ENCODE measurements at places on chromosomes 6 and 20.

GRCh38 chr6:158836625-158837311 lies 17.6 kb upstream of the EZR start:
- DNase-seq = no peak

DNA sequence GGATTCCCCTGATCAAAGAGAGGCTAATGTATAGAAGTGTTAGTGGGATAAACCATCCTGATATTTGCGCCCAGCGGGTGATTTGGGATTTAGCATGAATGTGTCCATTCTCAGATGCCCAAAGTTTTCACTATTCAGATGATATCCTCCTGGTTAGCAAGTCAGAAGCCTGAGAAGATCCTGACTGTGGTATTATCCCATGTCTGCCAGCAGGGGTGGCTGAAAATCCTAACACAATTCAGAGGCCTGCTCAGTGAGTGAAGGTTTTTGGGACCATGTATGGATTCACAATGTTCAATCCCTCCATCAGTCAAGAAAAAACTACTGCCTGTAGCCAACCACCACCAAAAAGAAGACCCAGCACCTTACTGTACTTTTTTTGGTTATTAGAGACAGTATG lies 34.1 kb upstream of the SPACA1 start:
- no peak for DNase-seq

DNA sequence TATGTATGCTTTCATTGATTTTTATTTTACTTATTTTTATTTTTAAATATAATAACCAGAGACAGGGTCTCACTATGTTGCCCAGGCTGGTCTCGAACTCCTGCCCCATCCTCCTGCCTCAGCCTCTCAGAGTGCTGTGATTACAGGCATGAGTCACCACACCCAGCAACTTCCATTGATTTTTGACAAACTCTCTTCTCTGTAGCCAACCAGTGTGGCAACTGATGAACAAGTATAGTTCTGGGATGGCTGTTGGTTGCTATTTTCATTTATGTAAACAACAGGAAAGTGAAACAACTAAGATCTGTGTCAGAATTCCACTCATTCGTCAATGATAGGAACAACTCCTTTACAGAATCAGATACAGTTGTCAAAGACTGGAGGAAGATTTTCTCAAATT lies 356.7 kb upstream of the JARID2 start:
- no peak for DNase-seq

DNA sequence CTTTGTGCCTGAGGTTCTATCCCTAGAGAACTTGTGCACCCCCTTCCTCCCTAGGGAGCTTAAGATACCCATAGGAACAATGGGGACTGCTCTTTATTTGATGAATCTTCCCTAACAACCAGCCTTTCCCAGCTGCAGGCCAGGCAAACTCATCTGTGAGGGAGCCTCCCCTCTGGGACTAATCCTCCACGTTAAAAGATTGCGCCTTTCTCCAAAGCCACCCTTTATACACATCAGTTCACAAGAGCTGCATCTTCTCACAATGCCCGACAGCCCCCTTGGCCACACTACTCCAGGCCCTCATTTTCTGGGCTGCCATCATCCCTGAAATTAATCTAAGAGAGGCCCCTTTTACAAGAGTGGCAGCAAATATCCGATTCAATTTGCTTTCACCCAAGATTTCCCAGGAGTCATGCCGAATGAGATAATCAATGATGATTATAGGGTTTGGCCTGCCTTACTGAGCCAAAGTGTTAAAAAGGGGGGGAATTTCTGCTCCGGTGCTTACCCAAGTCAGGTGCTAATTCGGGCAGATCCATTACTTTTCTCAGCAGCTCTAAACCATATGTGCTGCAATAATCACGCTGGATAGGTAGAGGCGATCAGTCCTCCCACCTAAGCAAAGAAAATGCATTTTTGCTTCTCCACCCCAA lies 336.5 kb downstream of the KIF16B start:
- DNase-seq = no peak

- DNase-seq = peak; percentile 94
These were observed at the start of gene GFOD1 for GRCh38 chr6:13487122-13488014. TSS of gene GFOD1 (minus strand) at chr6:13487600. CDS start at chr6:13486890, 710 bp downstream.

DNA sequence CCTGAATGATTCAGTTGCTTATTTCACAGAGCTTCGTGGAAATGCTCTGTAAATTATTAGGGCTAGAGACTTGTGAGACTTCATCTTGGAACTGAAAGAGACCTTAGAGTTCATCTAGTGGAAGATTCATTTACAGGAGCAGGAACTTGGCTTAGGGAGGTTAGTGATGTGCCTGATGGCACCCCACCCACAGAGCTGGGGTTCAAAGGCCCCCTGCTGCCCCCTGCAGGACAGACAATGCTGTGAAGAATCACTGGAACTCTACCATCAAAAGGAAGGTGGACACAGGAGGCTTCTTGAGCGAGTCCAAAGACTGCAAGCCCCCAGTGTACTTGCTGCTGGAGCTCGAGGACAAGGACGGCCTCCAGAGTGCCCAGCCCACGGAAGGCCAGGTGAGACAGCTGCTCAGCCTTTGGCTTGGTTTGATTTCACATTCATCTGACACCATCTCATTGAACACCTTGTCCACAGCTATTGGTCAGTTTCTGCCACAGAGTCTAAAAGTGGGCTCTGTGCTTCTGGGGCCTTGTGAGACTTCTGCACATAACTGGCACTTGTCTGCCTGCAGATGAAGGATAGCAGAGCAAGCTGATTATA lies 25.1 kb downstream of the MYBL2 start:
- DNase-seq = peak; percentile 80

DNA sequence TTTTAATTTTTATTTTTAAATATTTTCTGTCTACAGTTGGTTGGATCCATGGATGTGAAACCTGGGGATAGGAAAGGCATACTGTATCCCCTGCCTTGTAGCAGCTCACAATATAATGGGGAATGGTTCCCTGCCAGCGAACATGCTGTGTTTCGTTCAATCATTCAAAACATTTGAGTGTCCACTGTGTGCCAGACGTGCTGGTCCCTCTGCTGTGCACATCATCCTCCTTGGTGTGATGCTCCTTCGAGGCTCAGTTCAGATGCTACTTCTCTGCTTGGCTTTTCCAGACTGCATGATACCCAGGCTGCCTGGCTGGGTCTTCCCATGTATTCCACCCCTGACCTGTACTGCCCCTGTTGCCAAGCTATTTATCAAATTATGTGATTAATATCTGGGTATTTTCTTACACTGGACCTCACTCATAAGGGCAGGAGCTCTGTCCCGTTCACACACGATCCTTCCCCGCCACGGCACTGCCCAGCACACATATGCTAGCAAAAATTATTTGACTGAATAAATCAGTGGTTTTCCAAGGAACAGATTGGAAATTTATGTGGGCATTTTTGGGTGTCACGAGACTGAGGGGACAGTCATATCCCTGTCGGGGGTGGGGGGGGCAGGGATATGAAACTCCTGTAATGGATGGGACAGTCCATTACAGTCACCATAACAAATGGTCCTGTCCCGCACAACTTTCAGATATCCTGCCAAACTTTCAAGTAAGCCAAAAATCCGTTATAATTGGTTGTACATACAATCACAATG lies 4.9 kb downstream of the SDCBP2 start:
- no peak for DNase-seq

DNA sequence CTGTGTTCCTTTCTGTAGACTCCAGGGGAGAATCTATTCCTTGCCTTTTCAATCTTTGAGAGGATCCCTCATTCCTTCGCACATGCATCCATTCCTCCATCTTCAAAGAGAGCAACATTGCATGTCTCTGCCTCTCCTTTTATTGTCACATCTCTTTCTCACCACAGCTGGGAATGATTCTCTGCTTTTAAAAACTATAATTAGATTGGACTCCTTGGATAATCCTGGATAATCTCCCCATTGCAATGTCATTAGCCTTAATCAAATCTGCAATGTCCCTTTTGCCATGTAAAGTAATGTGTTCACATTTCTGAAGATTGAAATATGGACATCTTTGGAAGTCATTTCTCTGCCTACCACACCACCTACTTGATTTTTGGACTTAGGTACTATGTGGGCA lies 750.1 kb downstream of the COL12A1 start:
- no peak for DNase-seq

- DNase-seq = no peak
These were observed 14.1 kb upstream of the CHMP4B start for GRCh38 chr20:33796907-33797544.

GRCh38 chr6:135633573-135633972 lies 136.0 kb upstream of the AHI1 start:
- DNase-seq = no peak

DNA sequence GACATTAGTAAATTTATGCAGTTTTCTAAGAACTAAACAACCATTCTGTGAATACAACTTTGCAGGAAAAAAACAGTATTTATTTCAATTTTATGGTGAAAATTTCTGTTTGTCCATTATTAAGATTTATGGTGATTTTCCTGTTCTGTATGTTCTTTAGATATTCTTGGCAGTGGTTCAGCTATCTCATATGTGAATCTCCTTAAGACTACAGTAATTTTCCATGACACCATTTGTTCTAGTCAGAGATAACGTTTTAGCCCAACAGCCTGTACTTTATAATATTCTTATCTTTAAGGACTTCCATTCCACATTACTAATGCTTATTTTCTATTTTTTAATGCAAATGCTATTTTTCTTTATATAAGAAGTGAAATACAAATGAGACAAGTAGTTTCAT lies 504.0 kb downstream of the RFPL4B start:
- DNase-seq = no peak

GRCh38 chr20:43210901-43211300 lies 21.2 kb upstream of the PTPRT start:
- DNase-seq = no peak

- no peak for DNase-seq
These were observed 148.3 kb upstream of the IMPG1 start for GRCh38 chr6:76220805-76221204.

GRCh38 chr6:19394687-19395086 lies 442.5 kb upstream of the ID4 start:
- no peak for DNase-seq

DNA sequence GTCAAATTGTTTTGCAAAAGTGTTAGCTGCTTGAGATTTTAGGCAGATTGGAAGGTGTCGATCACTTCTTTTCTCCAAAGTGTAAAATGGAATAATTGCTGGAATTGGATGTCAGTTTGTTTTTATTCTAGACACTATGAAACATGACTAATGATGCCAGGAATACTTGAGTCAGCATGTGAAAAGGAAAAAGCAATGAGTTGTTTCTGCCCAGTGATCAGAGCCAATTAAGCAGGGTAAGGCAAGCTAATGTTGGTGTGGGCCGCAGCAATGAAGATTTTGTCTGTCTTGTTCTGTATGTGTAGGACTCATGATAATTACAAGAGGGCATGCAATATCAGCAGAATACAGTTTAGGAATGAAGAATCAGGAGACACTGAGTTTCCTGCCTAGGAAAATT lies 110.3 kb downstream of the CARMIL1 start:
- no peak for DNase-seq

Measured in GM10248 (cell line).